Activated T-cell treated with anti-CD3 and anti-CD28 coated beads, Interleukin-2, amount 50 U/mL, for 72 hours (primary cell): ENCODE measurements at places on chromosomes 16 and 17.

DNA sequence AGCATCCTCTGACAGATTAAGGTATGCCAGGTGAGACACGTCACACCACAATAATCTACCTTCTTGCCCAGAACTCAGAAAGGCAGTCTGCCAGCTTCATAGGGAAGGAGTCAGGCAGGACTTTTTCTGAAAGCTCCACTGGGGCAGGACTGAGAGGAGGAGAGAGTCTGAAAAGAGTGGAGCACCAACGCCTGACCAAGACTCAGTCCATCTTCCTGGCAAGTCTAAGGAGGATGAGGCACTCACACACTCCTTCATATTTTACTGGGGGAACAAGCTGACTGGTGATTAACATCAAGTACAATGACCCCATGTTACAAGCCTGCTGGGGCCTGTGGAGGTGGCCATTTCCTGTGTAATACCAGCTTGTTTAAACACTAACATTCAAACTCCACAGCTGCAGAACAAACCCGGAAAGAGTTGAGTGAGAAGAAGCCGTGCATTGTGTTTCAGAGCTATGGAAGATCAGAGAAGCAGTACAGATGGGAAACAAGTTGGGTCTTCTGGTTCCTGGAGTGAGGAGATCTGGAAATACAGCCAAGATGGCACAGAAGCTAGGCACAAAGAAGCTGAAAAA lies 122.4 kb downstream of the HIC1 start:
- H3K4me3 ChIP-seq: no peak overlapping the region
- peaks cover 3% of the 10 kb centered on the region for H3K36me3 ChIP-seq
- peaks cover 5% of the 10 kb centered on the region for H3K4me1 ChIP-seq
- no peak overlapping the region for H3K27ac ChIP-seq
- no peak for DNase-seq

DNA sequence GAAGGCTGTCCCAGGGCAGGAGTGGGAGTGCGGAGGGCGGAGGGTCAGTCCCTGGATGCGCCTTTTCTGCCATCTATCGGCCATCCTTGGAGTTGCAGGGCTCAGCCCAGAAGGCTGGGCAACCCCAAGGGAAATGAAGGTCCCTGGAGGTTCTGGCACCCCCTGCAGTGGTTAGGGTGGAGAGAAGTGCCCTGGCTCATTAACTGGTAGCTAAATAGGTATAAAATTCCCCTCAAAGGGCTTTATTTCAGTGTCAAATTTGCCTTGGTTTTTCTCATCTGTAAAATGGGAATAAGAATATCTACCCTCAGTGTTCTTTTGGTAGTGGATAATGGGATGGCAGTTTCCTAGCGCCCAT lies 22.4 kb downstream of the C17orf75 start:
- no peaks in the 10 kb centered on the region for H3K36me3 ChIP-seq
- H3K27ac ChIP-seq: no peak overlapping the region
- peak overlapping the region; percentile 78 for H3K4me3 ChIP-seq
- H3K27me3 ChIP-seq: peaks cover 20% of the 10 kb centered on the region
- peaks cover 15% of the 10 kb centered on the region for H3K4me1 ChIP-seq

- DNase-seq: no peak
- no peaks in the 10 kb centered on the region for H3K27me3 ChIP-seq
- no peak overlapping the region for H3K4me3 ChIP-seq
- no peak overlapping the region for H3K27ac ChIP-seq
These were observed 19.7 kb downstream of the RABEP2 start for GRCh38 chr16:28905229-28905754.

DNA sequence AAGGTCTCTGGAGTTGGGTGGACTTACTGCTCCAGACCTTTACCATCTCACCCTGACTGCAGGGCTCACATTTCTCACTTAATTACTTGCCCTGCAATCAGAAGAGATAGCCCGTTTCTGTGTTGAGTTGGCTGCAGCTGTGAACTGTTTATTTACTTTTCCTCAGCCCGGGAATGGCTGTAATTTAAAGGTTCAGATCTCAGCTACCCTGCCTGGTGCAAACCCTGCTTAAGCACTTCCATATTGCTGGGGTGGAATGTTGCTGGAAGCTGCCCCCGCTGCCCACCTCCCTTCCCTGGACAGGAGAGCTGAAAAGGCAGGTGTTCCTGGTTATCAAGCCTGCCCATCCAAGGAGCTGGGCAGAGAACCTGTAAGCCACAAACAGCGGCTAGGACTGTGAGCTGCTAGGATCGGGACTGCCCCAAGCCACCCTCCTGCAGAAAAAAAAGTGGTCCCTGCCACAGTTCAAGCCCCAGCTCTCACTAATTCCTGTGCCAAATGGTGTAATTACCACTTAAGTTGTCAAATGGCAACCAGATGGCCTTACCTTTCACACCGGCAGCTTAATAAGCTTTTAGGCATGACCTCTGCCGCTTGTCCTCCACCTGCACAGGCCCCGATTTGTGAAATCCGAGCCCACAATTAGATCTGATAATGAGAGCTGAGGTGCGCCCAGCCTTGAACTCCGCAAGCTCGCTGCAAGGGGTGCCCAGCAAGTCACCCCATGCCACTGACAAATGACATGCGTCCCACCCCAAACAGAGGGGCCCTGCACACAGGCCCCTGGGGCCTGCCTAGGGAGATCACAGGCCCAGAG lies 269.8 kb downstream of the C16orf95 start:
- H3K4me3 ChIP-seq: no peak overlapping the region
- H3K4me1 ChIP-seq: no peaks in the 10 kb centered on the region
- H3K27ac ChIP-seq: no peak overlapping the region
- H3K36me3 ChIP-seq: no peaks in the 10 kb centered on the region

- no peak overlapping the region for H3K27ac ChIP-seq
- peaks cover 2% of the 10 kb centered on the region for H3K36me3 ChIP-seq
- no peak for DNase-seq
- no peak overlapping the region for H3K4me3 ChIP-seq
- H3K27me3 ChIP-seq: no peaks in the 10 kb centered on the region
These were observed 1465.0 kb upstream of the GOT2 start for GRCh38 chr16:60199150-60199549.

GRCh38 chr16:84839956-84840355 lies 20.2 kb downstream of the CRISPLD2 start:
- no peak overlapping the region for H3K27ac ChIP-seq
- H3K36me3 ChIP-seq: no peaks in the 10 kb centered on the region
- no peak for DNase-seq
- peaks cover 20% of the 10 kb centered on the region for H3K27me3 ChIP-seq

GRCh38 chr17:72404872-72405271 lies 284.1 kb downstream of the SOX9 start:
- no peak for DNase-seq
- H3K4me1 ChIP-seq: no peaks in the 10 kb centered on the region
- H3K27me3 ChIP-seq: no peaks in the 10 kb centered on the region
- H3K36me3 ChIP-seq: no peaks in the 10 kb centered on the region
- H3K4me3 ChIP-seq: no peak overlapping the region
- no peak overlapping the region for H3K27ac ChIP-seq

- H3K4me1 ChIP-seq: peaks cover 1% of the 10 kb centered on the region
- no peak overlapping the region for H3K4me3 ChIP-seq
- H3K27ac ChIP-seq: no peak overlapping the region
- DNase-seq: no peak
- no peaks in the 10 kb centered on the region for H3K36me3 ChIP-seq
- no peaks in the 10 kb centered on the region for H3K27me3 ChIP-seq
These were observed 123.5 kb upstream of the ZFHX3 start for GRCh38 chr16:73171380-73171779.

GRCh38 chr17:70709596-70709995 lies 540.3 kb downstream of the KCNJ2 start:
- H3K27me3 ChIP-seq: no peaks in the 10 kb centered on the region
- H3K36me3 ChIP-seq: peaks cover 1% of the 10 kb centered on the region
- DNase-seq: no peak
- no peaks in the 10 kb centered on the region for H3K4me1 ChIP-seq

GRCh38 chr17:333626-334396 lies 18.8 kb downstream of the RPH3AL start:
- peaks cover 66% of the 10 kb centered on the region for H3K4me1 ChIP-seq
- peak overlapping the region; percentile 64 for H3K4me3 ChIP-seq
- H3K36me3 ChIP-seq: no peaks in the 10 kb centered on the region
- H3K27me3 ChIP-seq: peaks cover 10% of the 10 kb centered on the region

DNA sequence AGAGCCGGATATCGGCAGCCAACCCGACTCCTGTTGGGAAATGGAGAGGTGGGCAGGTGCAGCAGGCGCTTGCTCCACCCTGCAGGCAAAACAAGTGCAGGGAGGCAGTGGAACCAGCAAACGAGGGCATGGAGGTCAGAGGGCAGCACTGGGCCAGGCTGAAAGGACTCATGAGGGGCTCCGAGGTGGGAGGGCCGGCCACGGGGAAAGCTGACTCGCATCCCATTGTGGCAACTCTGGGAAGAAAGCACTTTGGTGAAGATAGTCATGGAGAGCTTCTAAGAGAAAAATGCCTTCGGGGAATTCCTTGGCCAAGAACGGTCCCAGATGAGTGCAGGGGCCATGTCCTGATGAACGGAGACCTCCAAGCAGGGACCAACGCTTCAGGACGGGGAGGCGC lies 4.4 kb downstream of the CYBC1 start:
- H3K4me1 ChIP-seq: peaks cover 27% of the 10 kb centered on the region
- DNase-seq: no peak
- H3K36me3 ChIP-seq: peaks cover 10% of the 10 kb centered on the region
- peak overlapping the region; percentile 57 for H3K27ac ChIP-seq

DNA sequence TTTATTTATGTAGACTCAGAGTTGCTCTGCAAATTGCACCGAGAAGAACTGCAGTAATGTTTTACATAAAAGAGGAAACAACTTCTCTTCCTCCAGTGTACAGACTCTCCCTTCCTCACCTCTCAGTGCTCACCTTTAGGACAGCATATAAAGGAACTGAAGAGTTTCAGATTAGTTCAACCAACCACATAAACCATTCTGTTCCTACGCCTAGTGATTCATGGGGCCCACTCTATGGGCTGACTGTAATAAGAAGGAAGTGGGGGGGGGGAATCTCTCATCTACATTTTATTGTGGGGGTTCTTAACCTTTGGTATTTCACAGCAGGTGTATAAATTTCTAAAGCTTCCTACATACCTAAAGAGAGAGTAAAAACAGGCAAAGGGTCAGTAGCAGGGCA lies 18.3 kb downstream of the ZSWIM7 start:
- no peaks in the 10 kb centered on the region for H3K27me3 ChIP-seq
- peaks cover 14% of the 10 kb centered on the region for H3K36me3 ChIP-seq
- peak; percentile 29 for DNase-seq
- H3K4me1 ChIP-seq: peaks cover 20% of the 10 kb centered on the region

GRCh38 chr16:83085660-83086059 lies 458.9 kb downstream of the CDH13 start:
- no peak for DNase-seq

DNA sequence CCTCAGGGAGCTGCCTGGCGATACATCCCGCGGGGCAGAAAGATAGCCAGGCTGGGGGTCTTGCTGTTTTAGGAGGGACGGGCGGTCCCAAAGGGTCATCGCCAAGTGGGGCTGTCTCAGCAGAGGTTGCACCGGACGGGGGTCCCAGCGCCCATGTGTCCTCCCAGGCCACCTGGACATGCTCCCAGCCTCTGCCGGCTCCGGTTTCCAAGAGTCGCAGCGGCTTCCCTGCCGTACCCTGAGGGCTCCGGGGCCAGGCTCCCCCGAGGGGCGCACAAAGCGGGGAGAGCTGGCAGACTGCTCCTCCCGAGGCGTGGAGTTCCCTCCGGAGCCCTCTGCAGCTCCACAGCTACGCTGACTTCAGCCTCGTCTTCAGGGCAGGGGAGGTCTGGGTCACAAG lies 1.2 kb downstream of the TRARG1 start:
- no peak overlapping the region for H3K27ac ChIP-seq
- no peaks in the 10 kb centered on the region for H3K36me3 ChIP-seq
- H3K4me1 ChIP-seq: peaks cover 5% of the 10 kb centered on the region
- no peak for DNase-seq

DNA sequence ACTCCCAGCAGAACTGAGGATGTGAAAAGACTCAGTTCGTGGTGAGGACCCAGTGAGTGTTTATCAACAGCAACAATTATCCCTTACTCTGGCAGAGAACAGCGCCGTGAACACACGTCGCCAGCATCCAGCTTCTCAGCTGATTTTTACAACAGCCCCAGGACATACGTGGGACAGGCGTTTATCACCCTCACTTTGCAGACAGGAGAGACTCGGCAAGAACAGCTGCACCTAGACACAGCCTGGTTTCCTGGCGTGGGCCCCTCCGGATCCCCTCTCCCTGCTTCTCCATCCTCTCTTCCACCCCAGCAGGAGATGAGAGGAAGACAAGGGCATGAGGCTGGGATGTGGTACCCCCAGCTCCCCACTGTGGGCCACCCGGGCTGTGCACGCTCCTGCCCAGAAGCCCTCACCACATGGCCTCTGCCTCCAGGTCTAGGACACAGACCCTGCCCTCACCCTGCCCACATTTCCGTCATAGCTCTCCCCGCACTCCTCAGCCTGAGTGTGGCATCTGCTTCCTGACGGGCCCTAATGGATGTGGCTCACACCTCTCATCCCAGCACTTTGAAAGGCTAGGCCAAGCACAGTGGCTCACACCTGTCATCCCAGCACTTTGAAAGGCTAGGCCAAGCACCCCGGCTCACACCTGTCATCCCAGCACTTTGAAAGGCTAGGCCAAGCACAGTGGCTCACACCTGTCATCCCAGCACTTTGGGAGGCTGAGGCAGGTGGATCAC lies 17.5 kb downstream of the ABR start:
- H3K27me3 ChIP-seq: no peaks in the 10 kb centered on the region
- no peak for DNase-seq
- H3K36me3 ChIP-seq: peaks cover 1% of the 10 kb centered on the region
- no peak overlapping the region for H3K27ac ChIP-seq

GRCh38 chr17:31373150-31374093 lies 18.1 kb upstream of the RAB11FIP4 start:
- H3K4me1 ChIP-seq: peaks cover 23% of the 10 kb centered on the region
- no peak for DNase-seq
- H3K27ac ChIP-seq: no peak overlapping the region
- no peaks in the 10 kb centered on the region for H3K36me3 ChIP-seq

GRCh38 chr17:42315402-42316156 lies 27.3 kb downstream of the STAT5A start:
- no peak for DNase-seq
- peaks cover 92% of the 10 kb centered on the region for H3K4me1 ChIP-seq
- no peaks in the 10 kb centered on the region for H3K27me3 ChIP-seq
- H3K36me3 ChIP-seq: peaks cover 23% of the 10 kb centered on the region
- H3K4me3 ChIP-seq: peak overlapping the region; percentile 35

DNA sequence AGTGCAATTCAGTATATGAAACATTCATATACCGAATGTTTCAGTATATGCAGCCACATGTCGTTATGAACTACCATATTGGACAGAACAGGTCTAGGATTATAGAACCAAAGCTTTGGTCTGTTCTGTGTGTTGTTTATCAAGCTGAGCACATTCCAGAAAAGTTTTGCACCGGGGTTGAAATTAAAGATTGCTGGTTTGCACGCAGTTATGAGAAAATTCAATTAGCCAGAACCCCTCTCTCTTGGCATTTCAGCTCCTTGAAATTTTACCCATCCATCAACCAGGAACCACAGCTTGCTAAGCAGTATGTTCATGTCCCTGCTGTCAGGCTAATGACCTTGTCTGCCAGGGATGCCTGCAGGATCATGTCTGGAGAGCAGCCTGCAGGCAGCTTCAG lies 9.5 kb downstream of the KRT32 start:
- DNase-seq: no peak
- peaks cover 6% of the 10 kb centered on the region for H3K27me3 ChIP-seq
- no peaks in the 10 kb centered on the region for H3K4me1 ChIP-seq
- H3K4me3 ChIP-seq: no peak overlapping the region
- no peaks in the 10 kb centered on the region for H3K36me3 ChIP-seq
- H3K27ac ChIP-seq: no peak overlapping the region

- peaks cover 3% of the 10 kb centered on the region for H3K36me3 ChIP-seq
- no peak for DNase-seq
- H3K4me3 ChIP-seq: no peak overlapping the region
- H3K27me3 ChIP-seq: no peaks in the 10 kb centered on the region
- H3K4me1 ChIP-seq: peaks cover 83% of the 10 kb centered on the region
These were observed 140.1 kb downstream of the CLEC16A start for GRCh38 chr16:11084484-11084875.

- H3K4me1 ChIP-seq: peaks cover 32% of the 10 kb centered on the region
- H3K27me3 ChIP-seq: no peaks in the 10 kb centered on the region
- peak overlapping the region; percentile 64 for H3K4me3 ChIP-seq
- H3K27ac ChIP-seq: peak overlapping the region; percentile 98
These were observed 28.1 kb upstream of the ITGA2B start for GRCh38 chr17:44417553-44417952.
